ENCODE measurements at places on chromosomes 3 and 15.

DNA sequence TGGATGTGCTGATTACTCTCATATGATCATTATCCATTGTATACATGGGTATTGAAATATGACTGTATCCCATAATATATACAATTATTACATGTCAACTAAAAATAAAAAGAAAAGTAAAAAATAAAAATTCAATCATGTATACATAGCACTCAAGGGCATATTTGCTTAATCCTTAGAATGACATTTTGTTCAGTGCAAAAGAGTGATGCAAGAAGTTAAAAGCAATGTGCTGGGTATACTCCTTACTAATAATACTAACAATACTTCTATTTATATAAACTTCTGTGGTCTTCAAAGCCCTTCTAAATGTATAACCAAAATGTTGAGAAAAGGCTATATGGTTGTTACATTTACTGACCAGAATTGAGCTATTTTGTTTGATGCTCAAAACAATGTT lies 23.2 kb upstream of the TM4SF1 start:
- no peak for DNase-seq
- H3K27me3 ChIP-seq, result peaks cover 25% of the 10 kb centered on the region
- H3K4me1 ChIP-seq, result peaks cover 2% of the 10 kb centered on the region
- H3K4me3 ChIP-seq, result no peak overlapping the region
- H3K36me3 ChIP-seq, result no peaks in the 10 kb centered on the region

DNA sequence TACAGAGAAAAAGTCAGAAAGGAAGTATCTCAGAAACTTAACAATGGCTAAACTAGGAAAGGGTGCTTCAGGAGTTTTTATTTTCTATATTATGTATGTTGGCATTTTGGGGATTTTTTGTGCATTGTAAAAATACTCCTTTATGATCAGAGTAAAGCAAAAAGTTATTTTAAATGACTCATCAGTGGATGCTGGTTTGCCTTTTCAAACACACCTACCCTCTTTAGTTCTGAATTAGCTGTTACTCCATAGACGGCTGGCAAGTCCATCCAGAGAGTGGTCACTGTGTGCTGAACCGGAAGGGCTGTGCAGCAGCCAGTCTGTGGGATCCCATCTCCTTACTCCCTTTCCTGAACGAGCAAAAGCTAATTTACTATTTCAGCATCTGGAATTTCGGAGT lies 942 bp downstream of the CCR9 start:
- peaks cover 72% of the 10 kb centered on the region for H3K4me1 ChIP-seq
- no peak for DNase-seq
- H3K27me3 ChIP-seq, result peaks cover 47% of the 10 kb centered on the region
- peak overlapping the region; percentile 68 for H3K4me3 ChIP-seq

GRCh38 chr3:40891186-40891585 lies 308.1 kb upstream of the CTNNB1 start:
- H3K27me3 ChIP-seq, result peaks cover 13% of the 10 kb centered on the region
- H3K36me3 ChIP-seq, result no peaks in the 10 kb centered on the region

DNA sequence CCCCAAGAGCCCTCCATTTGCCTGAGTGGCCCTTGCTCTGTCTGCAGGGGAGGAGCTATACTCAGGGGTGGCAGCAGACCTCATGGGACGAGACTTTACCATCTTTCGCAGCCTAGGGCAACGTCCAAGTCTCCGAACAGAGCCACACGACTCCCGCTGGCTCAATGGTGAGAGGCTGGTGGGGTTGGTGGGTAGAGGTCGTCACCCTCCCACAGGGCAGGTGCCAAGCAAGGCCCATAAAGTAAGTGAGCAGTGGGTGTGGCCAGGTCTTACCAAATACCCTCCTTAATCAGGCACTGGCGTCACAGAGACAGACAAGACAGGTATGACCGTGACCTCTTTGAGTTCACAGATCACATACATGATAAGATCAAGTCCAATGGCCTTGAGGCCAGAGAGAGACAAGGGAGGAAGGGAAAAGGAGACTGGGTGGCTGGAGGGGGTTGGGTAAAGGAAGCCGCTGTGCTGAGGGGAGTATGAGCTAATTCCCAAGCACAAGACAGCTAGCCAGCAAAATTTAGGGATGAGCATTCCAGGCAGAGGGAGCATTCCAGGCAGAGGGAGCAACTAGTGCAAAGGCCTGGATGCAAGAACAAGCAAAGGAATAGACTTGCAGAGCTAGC lies 2.5 kb downstream of the SEMA3B start:
- no peak overlapping the region for H3K4me3 ChIP-seq
- no peaks in the 10 kb centered on the region for H3K36me3 ChIP-seq
- peaks cover 56% of the 10 kb centered on the region for H3K27me3 ChIP-seq
- H3K4me1 ChIP-seq, result peaks cover 32% of the 10 kb centered on the region

DNA sequence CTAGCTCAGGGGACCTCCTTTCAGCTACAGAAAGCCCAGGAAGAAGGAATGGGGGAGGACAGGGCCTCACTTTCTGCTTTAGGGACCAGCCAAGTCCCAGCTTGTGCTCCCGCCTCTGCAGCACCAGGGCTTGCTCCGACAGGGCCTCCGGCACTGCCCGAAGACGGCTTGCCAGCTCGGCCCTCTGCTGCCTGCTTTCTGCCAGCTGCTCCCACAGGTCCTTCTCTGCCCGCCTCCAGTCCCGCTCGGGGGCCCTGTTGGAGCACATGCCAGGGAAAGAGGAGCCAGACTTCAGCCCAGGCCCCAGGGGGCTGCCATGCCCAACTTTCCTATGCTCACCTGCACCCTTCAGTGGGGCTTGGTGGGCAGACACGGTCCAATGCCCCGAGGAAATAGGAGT lies 4.3 kb upstream of the CLK3 start:
- peaks cover 2% of the 10 kb centered on the region for H3K4me1 ChIP-seq
- no peak overlapping the region for H3K4me3 ChIP-seq
- H3K27ac ChIP-seq, result no peak overlapping the region
- peaks cover 1% of the 10 kb centered on the region for H3K36me3 ChIP-seq
- no peak for DNase-seq

GRCh38 chr15:40246496-40247280 lies 7.8 kb downstream of the PAK6 start:
- H3K4me1 ChIP-seq, result peaks cover 6% of the 10 kb centered on the region
- peaks cover 15% of the 10 kb centered on the region for H3K27me3 ChIP-seq
- no peak overlapping the region for H3K4me3 ChIP-seq
- no peaks in the 10 kb centered on the region for H3K36me3 ChIP-seq

- peaks cover 23% of the 10 kb centered on the region for H3K27me3 ChIP-seq
- no peaks in the 10 kb centered on the region for H3K36me3 ChIP-seq
- no peak overlapping the region for H3K27ac ChIP-seq
These were observed 175.6 kb downstream of the SMAD6 start for GRCh38 chr15:66877477-66878271.

DNA sequence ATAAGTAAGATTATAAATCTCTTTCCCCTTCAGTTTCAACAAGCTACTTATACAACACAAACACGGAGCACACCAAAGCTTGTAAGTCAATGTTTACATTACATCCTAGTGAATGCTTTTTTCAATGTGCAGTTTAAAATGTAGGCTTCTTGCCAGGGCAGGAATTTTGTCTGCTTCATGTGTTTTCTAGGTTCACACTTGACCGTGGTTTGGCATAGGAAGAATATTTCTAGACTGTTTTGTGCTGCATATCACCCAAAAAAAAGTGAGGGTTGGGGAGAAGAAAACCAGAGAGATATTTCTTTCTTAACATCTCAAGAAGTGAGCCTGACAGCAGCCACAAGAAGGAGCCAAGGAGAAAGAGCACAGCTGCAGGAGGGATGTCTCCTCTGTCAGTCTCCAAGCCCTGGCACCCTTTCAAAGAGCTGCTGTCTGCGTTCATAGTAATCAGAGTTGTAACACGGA lies 255.8 kb downstream of the MEIS2 start:
- peaks cover 22% of the 10 kb centered on the region for H3K27me3 ChIP-seq
- no peak overlapping the region for H3K4me3 ChIP-seq
- no peaks in the 10 kb centered on the region for H3K4me1 ChIP-seq
- no peaks in the 10 kb centered on the region for H3K36me3 ChIP-seq
- DNase-seq, result no peak

DNA sequence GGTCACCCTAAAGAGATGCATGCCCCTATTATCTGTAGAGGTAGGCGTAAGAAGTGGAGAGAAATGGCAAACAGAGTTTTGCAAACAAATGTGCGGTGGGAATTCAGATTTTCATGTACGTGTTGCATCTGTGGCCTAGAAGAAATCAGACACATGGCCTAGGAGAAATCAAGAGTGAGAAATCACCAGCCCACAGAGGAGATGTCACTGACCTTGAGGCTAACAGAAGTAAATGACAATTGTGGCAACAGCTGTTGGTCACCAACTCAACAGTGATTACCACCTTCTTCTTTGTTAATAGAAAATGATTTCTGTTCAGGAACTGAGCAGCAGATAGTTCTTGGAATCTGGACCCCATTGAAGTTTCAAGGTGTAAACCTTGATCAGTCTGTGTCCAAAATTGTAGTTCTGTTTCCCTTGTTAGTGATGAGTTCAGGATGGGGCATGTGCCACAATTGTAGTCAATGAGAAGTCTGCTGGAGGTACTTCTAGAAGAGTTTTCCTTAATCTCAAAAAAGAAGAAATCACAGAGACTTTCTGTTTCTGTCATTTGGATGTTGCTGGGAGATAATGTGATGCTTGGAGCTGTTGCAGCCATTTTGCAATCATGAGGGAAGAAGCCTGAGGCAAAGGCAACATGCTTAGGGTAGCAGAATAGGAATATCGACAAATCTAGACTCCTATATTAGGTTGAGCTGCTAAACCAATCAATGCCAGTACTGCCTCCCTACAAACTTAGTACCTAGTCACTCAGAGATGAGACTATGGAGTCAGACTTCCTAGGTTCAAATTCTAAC lies 34.3 kb upstream of the RFTN1 start:
- no peaks in the 10 kb centered on the region for H3K36me3 ChIP-seq
- peaks cover 6% of the 10 kb centered on the region for H3K27me3 ChIP-seq
- DNase-seq, result no peak
- H3K27ac ChIP-seq, result no peak overlapping the region
- no peak overlapping the region for H3K4me3 ChIP-seq

GRCh38 chr3:81910244-81910852 lies 148.9 kb upstream of the GBE1 start:
- no peak overlapping the region for H3K27ac ChIP-seq
- no peaks in the 10 kb centered on the region for H3K27me3 ChIP-seq
- no peak overlapping the region for H3K4me3 ChIP-seq
- no peaks in the 10 kb centered on the region for H3K4me1 ChIP-seq
- no peak for DNase-seq
- no peaks in the 10 kb centered on the region for H3K36me3 ChIP-seq

- no peaks in the 10 kb centered on the region for H3K27me3 ChIP-seq
- peak; percentile 66 for DNase-seq
- H3K4me3 ChIP-seq, result no peak overlapping the region
- no peaks in the 10 kb centered on the region for H3K36me3 ChIP-seq
- peaks cover 8% of the 10 kb centered on the region for H3K4me1 ChIP-seq
These were observed 21.9 kb downstream of the ABTB1 start for GRCh38 chr3:127694467-127695215.

- H3K4me1 ChIP-seq, result peaks cover 4% of the 10 kb centered on the region
- H3K27me3 ChIP-seq, result peaks cover 14% of the 10 kb centered on the region
- H3K4me3 ChIP-seq, result no peak overlapping the region
- no peaks in the 10 kb centered on the region for H3K36me3 ChIP-seq
- no peak for DNase-seq
These were observed 75.8 kb downstream of the CPN2 start for GRCh38 chr3:194275291-194275690.

DNA sequence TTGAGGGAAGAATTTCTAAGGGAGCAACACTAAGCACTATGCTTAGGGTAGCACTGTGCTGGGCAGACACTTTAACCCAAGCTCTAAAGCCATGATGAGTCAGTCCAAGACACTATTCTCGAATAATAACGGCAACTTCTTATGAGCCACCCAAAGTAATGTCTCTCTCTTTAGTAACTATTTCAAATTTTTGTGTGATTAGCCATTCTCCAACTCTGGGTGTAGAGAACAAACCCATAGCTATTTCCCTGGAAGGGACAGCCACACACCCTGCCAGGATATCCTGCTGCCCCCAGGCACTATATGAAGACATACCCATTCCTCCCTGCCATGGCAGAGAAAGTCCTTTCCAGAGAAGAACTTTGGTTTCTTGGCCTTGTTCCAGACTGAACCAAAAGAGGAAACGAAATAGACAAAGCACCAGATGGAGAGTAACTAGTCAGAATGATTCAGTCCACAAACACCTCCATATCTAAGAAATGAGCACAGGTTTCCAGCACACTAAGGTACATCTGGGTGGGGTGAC lies 384.9 kb upstream of the THBS1 start:
- no peaks in the 10 kb centered on the region for H3K36me3 ChIP-seq
- H3K4me3 ChIP-seq, result no peak overlapping the region
- peaks cover 17% of the 10 kb centered on the region for H3K27me3 ChIP-seq
- no peak overlapping the region for H3K27ac ChIP-seq
- no peak for DNase-seq

DNA sequence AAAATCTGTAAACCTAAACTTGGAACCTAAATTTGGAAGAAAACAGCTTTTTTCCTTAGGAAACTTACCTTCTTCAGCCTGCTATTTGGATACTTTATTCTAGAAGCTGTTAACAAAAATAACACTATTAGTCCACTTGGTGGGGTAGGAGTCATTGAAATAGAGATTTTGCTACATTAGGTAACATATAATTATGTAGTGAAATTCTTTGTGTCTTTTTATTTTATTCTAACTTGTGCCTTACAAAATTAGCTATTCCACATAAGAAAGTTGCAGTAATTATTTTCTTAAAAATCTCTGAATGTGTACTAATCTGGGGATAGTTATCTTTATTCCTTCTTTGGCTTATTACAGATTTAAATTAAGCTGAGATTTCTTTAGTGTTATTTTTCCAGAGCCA lies 360.4 kb upstream of the ROBO2 start:
- H3K27me3 ChIP-seq, result no peaks in the 10 kb centered on the region
- no peak for DNase-seq
- no peaks in the 10 kb centered on the region for H3K36me3 ChIP-seq
- H3K4me3 ChIP-seq, result no peak overlapping the region
- no peak overlapping the region for H3K27ac ChIP-seq
- H3K4me1 ChIP-seq, result no peaks in the 10 kb centered on the region

- no peaks in the 10 kb centered on the region for H3K27me3 ChIP-seq
- H3K27ac ChIP-seq, result peak overlapping the region; percentile 83
- H3K4me1 ChIP-seq, result peaks cover 33% of the 10 kb centered on the region
- DNase-seq, result peak; percentile 67
- peaks cover 17% of the 10 kb centered on the region for H3K36me3 ChIP-seq
These were observed 9.8 kb downstream of the DPH3 start for GRCh38 chr3:16254916-16255315.

GRCh38 chr15:33064878-33065277 lies 129.6 kb downstream of the FMN1 start:
- H3K4me1 ChIP-seq, result peaks cover 2% of the 10 kb centered on the region
- DNase-seq, result no peak
- H3K27me3 ChIP-seq, result peaks cover 11% of the 10 kb centered on the region
- no peaks in the 10 kb centered on the region for H3K36me3 ChIP-seq
- H3K27ac ChIP-seq, result no peak overlapping the region
- H3K4me3 ChIP-seq, result no peak overlapping the region

GRCh38 chr3:175432376-175433025 lies 573.4 kb downstream of the NAALADL2 start:
- H3K27me3 ChIP-seq, result no peaks in the 10 kb centered on the region
- H3K36me3 ChIP-seq, result no peaks in the 10 kb centered on the region
- H3K4me1 ChIP-seq, result no peaks in the 10 kb centered on the region
- no peak for DNase-seq
- H3K27ac ChIP-seq, result no peak overlapping the region
- no peak overlapping the region for H3K4me3 ChIP-seq

GRCh38 chr3:26343647-26344046 lies 278.9 kb upstream of the LRRC3B start:
- no peaks in the 10 kb centered on the region for H3K36me3 ChIP-seq
- no peak for DNase-seq
- no peaks in the 10 kb centered on the region for H3K27me3 ChIP-seq
- H3K4me1 ChIP-seq, result no peaks in the 10 kb centered on the region
- H3K4me3 ChIP-seq, result no peak overlapping the region

All from activated CD8-positive, alpha-beta memory T cell treated with anti-CD3 and anti-CD28 coated beads, Interleukin-2, amount 10 ng/mL, durations not matched to agents 7 days and 5 days (primary cell).